ENCODE measurements at places on chromosomes 2 and 18.

- no peak for DNase-seq
Observed at GRCh38 chr2:219273937-219274336, 5.2 kb upstream of the DNAJB2 start.

- DNase-seq: no peak
Observed at GRCh38 chr2:19116918-19117317, 241.5 kb downstream of the OSR1 start.

- DNase-seq: no peak
Observed at GRCh38 chr18:27235218-27235870, 50.2 kb upstream of the CHST9 start.

DNA sequence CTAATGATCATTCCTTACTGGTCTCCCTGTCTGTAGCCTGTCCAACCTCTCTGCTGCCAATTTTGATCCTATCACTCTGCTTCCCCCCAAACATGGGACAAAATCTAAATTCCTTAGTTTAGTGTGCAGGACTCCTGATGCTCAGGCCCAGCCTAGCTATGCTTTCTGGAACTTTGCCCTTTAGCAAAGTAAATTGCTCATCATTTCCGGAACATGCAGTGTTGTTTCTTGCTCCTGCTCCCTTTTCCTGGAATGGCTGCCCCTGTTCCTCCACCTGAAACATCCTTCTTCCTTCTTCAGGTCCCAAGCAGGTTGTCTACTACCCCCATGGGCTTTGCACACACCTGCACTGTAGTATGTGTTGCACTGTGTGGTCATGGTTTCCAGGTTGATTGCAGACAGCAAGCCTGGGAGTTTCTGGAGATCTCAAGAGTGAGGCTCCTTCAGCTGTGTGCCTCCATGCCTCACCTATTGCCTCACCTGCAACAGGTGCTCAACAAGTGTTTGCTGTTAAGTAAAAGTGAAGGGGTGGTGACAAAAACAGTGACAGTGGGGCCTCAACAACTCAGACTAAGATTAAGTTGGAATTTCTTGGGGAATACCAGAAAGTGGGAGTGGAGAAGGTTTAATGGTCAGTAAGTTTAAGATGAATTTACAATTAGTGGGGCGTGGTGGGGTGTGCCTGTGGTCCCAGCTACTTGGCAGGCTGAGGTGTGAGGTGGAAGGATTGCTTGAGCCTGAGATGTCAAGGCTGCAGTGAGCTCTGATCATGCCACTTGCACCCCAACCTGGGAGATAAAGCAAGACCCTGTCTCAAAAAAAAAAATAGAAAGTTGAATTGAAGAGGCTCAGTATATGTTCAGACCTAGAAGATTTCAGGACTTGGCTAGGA, 120.0 kb downstream of the DNAH6 start:
- DNase-seq: peak; percentile 1

DNA sequence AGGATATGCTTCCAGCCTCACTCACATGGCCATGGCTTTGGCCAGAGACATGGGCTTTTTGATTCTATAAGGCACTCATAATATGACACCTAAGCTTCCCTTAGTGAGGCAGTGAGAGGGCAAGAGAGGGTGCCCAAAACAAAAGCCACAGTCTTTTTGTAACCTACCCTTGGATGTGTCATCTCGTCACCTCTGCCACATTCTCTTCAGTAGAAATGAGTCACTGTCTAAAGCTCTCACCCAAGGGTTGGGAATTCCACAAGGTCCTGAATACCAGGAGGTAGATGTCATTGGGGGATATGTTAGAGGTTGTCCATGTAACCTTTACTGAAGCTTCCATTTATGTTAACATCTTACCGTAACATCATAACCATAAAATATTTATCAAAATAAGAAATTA, 108.4 kb downstream of the ALMS1 start:
- DNase-seq: no peak

DNA sequence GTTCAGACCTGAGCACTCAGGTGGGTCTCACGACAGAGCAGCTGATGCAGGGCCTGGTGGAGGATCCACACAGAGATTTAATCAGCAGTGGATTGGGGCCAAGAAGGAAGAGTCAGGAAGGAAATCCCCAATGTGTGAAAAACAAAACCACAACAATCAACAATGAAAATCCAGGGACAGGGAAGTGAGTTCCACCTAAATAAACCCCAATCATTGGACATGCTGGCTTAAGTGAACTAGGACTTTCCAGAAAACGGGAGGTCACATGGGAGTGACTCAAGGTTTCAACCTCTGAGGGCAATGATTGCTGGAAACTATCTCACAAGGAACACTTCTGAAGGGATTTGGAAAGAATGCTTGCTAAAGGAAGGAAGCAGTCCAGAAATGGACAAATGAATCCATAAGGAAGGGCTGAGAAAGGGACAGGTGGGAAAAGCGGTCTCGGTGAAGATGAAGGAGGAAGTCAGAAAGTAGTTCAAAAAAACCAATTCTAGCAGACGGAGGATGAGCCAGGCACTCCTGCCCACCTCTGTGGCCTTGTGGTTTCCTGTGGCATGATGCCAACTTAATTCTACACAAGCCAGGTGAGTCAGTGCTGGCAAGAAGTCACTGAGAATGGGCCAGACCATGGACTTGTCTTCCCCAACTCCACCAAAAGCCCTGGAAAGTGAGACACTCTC, 15.4 kb upstream of the XDH start:
- no peak for DNase-seq

DNA sequence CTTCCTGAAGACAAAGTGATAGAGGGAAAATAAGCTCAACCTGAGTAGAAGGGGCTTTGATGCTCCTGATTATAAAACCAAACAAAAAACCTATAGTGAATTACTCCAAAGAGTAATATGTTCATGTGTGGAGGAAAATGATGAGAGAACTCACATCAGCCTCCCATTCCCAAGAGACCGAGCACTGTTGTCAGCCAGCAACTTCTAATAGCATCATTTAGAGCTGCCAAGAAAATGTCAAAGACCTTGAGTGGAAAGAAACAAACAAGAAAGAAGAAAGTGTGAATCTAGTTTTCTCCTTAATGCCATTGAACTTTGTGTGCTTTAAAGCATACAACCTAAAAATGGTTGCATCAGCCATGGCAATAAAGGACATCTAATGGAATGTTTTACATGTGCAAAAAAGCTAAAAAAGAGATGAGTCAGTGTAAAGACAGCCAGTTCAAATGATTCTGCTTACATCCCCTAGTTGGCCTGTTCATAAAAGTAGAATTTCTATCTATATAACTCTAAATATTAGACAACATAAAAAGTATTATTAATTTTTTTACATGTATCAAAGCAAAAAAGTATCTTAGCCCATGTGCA, 1066.2 kb downstream of the TDRD15 start:
- DNase-seq: no peak

DNA sequence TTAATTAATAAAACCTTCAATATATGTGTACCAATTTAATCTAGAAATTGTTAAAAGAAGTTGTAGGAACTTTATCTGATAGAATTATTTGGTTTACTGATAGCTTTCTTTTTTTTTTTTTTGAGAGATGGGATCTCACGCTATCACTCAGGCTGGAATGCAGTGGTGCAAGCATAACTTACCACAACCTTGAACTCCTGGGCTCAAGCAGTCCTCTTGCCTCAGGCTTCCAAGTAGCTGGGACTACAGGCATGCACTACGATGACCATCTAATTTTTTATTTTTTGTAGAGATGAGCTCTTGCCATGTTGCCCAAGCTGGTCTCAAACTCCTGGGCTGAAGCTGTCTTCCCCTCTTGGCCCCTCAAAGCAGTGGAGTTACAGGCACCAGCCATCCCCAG, 66.8 kb downstream of the CCDC138 start:
- peak; percentile 12 for DNase-seq

DNA sequence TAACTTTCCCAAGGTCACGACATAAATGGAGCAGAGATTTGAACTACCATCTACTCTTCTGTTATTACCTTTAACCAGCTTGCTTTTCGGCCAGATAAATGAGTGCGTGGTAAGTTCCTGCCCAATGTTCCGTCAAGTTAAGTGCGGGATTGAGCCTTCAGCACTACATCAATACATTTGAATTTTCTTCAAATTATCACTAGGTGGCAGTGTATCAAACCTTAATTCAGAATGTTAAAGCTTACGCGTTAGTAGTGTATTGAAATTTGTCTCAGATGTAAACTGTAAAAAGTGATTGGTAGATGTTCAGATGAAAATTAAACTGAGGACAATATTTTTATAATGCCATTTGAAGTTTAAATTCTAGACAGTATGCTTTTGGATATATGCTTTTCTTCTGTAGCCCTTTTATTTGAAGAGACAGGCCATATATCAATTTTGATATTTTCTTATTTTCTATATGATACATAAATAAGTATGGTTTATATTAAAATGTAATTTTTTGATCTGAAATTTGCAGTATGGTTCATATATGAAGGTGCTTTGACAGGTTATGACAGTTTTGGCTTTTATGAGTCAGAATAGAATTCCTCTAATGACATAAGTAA, 681.3 kb downstream of the ADCYAP1 start:
- peak; percentile 25 for DNase-seq

GRCh38 chr2:143525402-143525860, 396.2 kb downstream of the ARHGAP15 start:
- no peak for DNase-seq

GRCh38 chr2:9981655-9982054, 30.2 kb downstream of the GRHL1 start:
- no peak for DNase-seq

DNA sequence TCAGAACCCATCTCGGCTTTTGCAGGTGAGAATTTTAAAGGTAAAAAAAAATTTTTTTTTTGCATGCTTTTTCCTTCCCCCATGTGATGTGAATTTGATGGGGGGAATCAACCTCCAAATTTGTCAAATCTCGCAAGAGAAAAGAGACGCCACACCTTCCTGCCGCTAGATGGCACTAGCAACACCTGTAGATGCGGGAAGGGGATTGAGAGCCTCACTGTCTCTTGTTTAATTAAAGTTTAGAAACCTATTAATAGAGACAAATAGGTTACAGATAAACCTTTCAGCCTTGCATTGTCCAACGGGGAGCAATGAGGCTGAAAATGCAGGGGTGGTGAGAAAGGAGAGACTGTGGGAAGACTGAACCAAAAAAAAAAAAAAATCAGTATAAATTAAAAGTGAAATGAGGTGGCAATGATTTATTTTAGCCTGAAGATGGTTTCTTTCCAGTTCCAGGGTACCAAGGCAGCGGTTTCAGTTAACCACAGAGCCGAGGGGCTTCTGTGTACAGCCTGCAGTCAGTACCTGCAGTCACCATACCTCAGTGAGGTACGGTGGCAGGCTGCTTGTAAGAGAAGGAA, 84.6 kb downstream of the NRP2 start:
- peak; percentile 57 for DNase-seq

- no peak for DNase-seq
Observed at GRCh38 chr2:121579309-121579708, 48.6 kb downstream of the RNU4ATAC start.

DNA sequence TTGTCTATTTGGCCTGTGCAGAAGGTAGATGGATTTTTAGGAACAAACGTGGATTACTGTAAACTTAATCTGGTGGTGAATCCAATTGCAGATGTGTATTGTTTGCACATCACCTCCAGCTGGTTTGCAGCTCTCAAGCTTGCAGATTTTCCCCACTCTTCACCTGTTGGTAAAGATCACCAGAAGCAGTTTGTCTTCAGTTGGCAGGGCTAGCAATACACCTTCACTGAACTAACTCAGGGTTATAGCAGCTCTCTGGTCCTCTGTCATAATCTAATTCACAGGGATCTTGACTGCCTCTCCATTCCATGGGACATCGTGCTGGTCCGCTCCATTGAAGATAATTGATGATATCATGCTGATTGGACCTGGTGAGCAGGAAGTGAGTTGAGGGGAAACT, 181.5 kb downstream of the VAPA start:
- DNase-seq: no peak

DNA sequence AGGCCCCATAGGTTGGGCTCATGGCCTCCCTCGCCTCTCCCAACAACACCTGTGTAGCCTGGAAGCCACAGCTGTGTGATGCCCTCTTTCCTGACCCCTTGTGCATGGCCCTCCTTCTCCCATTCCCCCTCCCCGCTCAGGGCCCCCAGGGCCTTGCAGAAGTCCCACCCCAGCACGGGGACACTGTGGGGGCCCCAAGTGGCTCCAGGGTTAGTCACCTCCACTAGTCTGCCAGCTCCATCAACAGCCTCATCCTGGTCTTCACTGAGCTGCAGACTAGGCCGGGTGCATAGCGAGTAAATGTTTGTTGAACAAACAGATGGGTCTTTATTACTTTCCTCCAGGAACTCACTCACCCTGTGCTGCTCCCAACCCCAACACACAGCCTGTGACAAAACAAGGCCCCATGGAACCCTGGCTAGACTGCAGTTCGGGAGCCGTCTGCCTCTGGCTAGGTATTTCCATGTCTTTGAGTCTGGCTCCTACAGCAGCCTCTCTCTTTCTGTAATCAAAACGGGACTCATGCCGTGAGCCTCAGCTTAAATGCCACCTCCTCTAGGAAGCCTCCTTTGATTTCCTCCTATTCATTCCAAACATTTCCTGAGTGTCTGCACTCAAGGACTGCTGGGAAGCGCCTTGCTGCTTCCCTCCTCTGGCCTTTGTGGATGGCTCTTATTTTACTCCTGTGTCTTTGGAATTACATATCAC, 109.9 kb upstream of the ID2 start:
- DNase-seq: no peak

DNA sequence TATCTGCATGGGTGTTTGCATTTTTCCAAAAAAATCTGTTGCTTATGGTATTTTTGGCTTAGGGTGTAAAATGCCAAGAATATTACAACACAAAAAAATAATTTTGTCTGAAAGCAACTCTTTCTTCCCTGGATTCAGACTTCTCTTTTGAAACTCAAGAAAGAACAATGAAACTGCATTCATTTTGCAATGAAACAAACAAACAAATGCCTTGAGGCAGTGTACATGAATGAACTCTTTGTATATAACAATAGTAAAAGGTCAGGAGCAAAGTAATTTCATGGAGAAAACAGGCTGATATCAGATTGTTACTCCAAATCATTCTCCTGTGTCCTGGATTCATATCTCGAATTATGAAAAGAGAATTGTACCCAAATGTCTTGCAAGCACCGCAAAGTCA, 301.6 kb upstream of the CDH20 start:
- no peak for DNase-seq

DNA sequence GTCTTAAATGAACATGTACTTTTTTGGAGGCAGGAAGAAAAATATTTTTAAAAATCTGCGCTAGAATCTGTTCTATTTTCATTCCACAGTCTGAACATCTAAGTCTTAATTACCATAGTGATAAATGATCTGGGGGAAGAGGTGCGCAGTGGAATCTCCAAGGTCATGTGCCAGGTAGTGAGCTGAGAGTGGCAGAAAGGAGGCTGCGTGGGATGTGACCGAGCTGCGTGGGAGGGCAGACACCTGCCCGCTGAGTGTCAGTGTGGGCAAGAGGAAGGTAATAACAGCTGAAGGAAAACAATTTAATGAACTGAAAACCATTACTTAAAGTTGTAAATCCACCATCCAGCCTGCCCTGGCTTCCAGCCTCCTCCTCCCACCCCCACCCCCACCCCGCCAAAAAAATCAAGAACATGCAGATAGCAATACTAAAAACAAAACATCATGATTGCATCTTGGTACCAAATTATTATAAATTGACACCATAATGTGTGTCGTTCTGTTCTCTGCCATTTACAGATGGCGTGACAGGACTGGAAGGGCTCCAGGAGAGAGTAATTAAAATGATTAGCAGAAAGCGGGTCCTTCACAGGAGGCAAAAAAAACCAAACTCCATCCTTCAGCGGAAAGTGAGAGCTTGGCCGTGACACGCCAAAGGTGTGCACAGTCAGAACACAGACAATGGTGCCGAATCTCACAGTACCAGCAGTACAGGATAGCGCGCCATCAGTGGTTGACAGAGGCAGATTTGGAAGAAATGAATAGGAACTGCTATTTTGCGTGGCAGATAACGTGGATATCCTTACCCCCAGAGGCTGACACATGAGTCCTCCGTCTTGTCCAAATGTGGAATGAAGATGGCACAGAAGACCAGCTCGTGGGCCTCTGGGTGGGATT, 11.4 kb upstream of the DTNB start:
- DNase-seq: no peak

GRCh38 chr2:48328942-48329723, 200.8 kb upstream of the STON1 start:
- DNase-seq: no peak

Measured in AG10803 (cell line).